ENCODE measurements at places on chromosomes 5 and 9. TPM values are rescaled to one million over a fixed set of nuclear protein-coding genes. Genes with fewer than 3 reads are reported as not detected.

DNA sequence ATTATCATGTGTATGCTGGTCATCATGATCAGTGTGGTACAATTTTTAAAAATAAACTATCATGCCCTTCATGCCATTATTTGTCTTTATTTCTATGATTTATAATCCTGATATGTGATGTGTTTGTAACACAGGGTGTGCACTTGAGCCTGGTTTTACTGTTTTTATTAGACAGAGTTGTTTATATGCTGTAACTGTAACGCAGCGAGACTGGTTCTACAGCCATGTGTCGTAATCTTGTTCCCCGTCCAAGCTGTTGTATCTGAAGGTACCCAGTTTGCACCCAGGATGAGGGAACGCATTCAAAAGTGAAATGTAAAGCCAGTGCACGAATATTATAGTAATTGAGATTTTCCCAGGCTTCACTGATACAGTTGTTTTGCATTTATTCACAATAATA is 28.2 kb downstream of the SNX18 start:
- H3K27ac ChIP-seq = no peak overlapping the region
- H3K4me3 ChIP-seq = no peak overlapping the region
- H3K4me1 ChIP-seq = peaks cover 39% of the 10 kb centered on the region
- no peaks in the 10 kb centered on the region for H3K27me3 ChIP-seq
- no peaks in the 10 kb centered on the region for H3K36me3 ChIP-seq

- H3K36me3 ChIP-seq = no peaks in the 10 kb centered on the region
- no peak overlapping the region for H3K4me3 ChIP-seq
- no peaks in the 10 kb centered on the region for H3K4me1 ChIP-seq
- H3K27ac ChIP-seq = no peak overlapping the region
Observed at GRCh38 chr5:24668050-24668449, 23.3 kb upstream of the CDH10 start.

DNA sequence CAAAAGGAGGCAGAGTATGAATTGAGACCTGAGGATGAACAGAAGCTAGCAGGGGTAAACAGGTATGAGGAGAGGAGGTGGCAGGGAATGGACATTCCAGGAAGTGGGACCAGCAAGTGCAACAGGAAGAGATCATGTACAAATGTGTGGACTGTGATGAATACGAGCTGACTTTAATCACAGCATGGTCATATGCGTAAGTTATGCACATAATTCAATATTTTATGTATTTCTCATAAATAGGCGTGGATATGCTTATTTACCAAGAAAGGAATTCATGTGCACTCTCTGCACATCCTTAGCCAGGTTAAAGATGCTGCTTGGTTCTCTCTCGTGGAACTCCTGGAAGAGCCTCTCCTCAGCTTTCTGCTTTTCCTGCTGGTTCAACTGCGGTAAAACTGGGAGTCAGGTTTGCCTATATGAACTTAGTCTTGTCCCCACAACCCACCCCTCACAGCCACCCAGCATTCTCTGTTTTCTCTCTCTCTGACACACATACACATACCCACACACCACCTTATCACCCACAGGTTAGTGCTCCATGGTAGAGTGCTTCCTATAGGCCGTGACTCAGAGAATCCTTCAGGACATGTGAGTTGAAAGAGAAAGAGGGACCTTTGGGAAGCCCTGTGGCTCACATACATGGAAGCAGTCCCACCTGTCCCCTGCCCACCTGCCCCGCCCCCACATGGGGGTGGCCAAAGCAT is 35.7 kb downstream of the TRPC7 start:
- no peak overlapping the region for H3K27ac ChIP-seq
- H3K4me3 ChIP-seq = no peak overlapping the region
- H3K36me3 ChIP-seq = no peaks in the 10 kb centered on the region
- no peaks in the 10 kb centered on the region for H3K4me1 ChIP-seq
- DNase-seq = no peak

DNA sequence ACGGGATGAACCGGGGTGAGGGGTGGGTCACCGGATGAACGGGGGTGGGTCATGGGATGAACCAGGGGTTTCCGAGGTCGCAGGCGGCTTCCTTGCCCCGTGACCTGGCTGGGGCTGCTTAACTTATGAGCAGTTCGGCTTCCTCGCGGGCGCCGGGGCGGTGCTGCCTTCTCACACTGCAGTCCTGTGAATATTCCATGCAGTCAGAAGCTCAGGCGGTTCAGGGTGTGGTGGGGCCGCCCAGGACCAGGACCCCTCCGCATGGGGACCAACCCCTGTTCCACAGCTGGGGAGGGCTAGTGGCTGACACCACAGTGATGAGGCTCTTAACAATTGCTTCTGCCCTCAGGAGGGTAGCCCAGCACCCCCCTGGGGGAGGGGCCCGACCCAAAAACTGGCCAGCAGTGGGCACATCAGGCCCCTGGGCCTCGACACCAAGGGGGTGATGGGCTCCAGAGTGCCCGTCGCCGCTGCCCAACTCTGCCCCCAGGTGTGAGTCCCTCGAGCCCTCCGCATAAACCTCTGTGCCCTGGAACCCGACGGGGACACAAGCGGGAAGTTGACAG is 30.9 kb upstream of the SLC9A3 start:
- H3K27me3 ChIP-seq = no peaks in the 10 kb centered on the region
- H3K4me3 ChIP-seq = no peak overlapping the region
- H3K4me1 ChIP-seq = no peaks in the 10 kb centered on the region
- DNase-seq = no peak
- no peak overlapping the region for H3K27ac ChIP-seq
- no peaks in the 10 kb centered on the region for H3K36me3 ChIP-seq

DNA sequence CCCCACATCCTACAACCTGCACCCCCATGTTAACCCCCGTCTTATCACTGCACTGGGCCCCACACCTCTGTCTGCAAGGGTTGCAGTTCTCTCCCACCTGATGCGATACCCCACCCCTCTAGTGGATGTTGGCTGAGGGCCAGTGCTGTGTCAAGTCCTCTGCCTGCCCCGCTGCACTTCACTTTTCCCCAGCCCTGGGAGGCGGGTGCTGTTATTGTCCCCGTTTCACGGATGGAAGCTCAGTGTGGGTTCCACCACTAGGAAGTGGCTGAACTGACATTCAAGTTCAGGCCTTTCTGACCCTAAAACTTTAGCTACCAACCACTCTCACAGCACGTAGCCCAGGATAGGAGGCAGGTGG is 3.5 kb downstream of the SNCB start:
- no peak overlapping the region for H3K4me3 ChIP-seq
- H3K4me1 ChIP-seq = peaks cover 11% of the 10 kb centered on the region
- no peak overlapping the region for H3K27ac ChIP-seq
- DNase-seq = no peak

GRCh38 chr5:148949841-148950470 is 112.9 kb downstream of the SH3TC2 start:
- H3K36me3 ChIP-seq = no peaks in the 10 kb centered on the region
- no peaks in the 10 kb centered on the region for H3K27me3 ChIP-seq
- H3K27ac ChIP-seq = no peak overlapping the region
- no peaks in the 10 kb centered on the region for H3K4me1 ChIP-seq
- no peak overlapping the region for H3K4me3 ChIP-seq
- DNase-seq = no peak

DNA sequence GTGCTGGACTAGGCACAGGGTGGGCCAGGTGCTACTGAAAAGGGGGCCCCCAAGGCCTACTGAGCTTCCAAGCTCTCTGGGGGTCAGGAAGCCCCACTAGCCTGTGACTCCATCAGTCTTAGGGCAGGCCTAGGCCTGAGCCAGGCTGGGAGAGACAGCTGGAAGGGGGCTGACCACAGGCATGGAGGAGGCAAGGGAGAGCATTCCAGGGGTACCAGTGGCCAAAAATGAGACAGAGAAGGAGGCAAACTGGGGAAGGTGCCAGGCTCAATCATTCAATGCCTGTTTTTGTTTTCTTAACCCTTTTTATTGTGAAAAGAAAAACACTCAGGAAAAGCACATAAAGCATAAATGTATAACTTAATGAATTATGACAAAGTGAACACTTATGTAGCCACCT is 26.2 kb upstream of the TCF7 start:
- peaks cover 11% of the 10 kb centered on the region for H3K4me1 ChIP-seq
- H3K4me3 ChIP-seq = no peak overlapping the region
- DNase-seq = no peak
- no peak overlapping the region for H3K27ac ChIP-seq

DNA sequence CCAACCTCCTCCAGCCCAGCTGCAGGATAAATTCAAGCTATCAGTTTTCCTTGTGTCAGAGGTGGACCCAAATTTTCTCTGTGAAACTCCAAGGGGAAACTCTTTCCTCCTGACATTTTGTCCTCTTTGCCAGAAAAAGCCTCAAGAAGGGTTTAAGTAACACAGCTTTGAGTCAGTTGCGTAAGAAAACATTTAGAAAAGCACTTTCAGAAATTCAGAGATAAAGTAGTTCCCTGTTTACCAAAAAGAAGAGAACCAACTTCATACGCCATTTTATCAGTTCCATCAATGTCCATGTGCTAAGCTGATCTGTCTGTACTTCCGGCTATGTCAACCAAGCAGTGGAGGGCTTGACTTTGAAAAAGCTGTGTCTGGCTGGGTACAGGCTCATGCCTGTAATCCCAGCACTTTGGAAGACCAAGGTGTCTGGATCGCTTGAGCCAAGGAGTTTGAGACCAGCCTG is 19.9 kb upstream of the SUSD1 start:
- no peak for DNase-seq
- H3K4me3 ChIP-seq = no peak overlapping the region
- H3K36me3 ChIP-seq = no peaks in the 10 kb centered on the region
- H3K4me1 ChIP-seq = no peaks in the 10 kb centered on the region
- H3K27ac ChIP-seq = peak overlapping the region; percentile 84

- H3K4me3 ChIP-seq = no peak overlapping the region
- no peaks in the 10 kb centered on the region for H3K4me1 ChIP-seq
- DNase-seq = no peak
- H3K27ac ChIP-seq = no peak overlapping the region
Observed at GRCh38 chr5:98905857-98906688, 22.7 kb downstream of the CHD1 start.

The RMRP gene
- 1,096 TPM for total RNA-seq

The GNAQ gene
- total RNA-seq = 40.2 TPM

The SHC3 gene
- total RNA-seq = 2.9 TPM
